Ascending aorta (tissue), 2 donors: ENCODE measurements at places on chromosomes 1 and 21.

- no peak for DNase-seq
Measured at GRCh38 chr1:52769346-52770033, 43.2 kb downstream of the ZYG11B start.

- DNase-seq = no peak
Measured at GRCh38 chr1:3691421-3692204, 39.3 kb downstream of the TP73 start.

- DNase-seq = no peak
Measured at GRCh38 chr1:240126821-240127220, 35.1 kb downstream of the FMN2 start.

GRCh38 chr1:37125295-37125694 lies 91.0 kb upstream of the GRIK3 start:
- no peak for DNase-seq

DNA sequence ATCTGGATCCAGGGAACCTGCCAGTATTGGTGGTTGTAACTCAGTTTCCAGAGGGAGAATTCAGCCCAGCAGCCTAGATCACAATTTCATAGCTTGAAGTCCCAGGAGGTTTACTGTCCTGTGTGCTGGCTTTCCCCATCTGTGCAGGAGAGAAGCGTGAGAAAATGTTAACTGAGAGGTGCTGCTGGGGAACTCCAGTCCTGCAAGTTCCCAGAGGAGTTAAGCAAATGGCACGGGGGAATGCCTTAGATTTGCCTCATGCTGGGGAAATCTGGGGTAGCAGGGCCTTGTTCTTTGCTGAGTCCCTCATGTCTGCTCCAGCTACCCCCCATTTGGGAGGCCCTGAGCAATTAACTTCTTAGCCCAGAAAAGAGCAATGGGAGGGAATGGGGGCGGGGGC lies 25.1 kb upstream of the SLAMF6 start:
- DNase-seq = no peak

DNA sequence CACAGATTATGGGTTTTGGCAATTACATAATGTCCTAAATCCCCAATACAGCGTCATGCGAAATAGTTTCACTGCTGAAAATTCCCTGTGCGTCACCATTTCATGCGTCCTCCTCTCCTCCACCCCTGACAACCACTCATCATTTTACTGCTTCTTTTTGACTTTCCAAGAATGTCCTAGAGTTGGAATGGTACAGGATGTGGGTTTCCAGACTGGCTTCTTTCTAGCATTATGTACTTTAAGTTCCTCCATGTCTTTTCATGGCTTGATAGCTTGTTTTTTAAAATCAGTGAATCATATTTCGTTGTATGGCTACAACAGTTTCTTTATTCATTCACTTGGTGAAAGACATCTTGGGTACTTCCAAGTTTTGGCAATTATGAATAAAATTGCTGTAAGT lies 7.4 kb downstream of the NBPF3 start:
- DNase-seq = no peak

GRCh38 chr1:27356619-27357280 lies 10.0 kb downstream of the MAP3K6 start:
- no peak for DNase-seq

DNA sequence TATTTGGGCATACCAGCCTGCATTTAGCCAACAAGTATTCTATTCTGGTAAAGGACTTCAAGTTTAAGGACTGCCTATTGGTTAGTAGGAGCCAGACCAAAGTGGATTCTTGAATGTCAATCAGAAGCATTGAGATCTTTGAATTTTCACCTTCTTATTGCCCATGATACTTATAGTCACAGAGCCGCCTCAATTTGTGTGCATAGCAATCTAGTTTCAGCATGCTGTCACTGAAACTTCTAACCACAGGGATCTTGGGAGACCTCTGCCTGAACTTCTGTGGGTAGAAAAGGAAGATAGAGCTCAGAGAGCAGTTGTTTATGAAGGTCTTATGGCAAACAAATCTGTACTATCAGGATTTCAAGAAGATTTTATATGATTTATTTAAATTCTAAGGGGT lies 501.4 kb upstream of the USP24 start:
- no peak for DNase-seq

- DNase-seq = no peak
Measured at GRCh38 chr1:191869790-191870312, 288.4 kb upstream of the RGS18 start.

GRCh38 chr1:6134206-6134605 lies 45.9 kb downstream of the CHD5 start:
- no peak for DNase-seq

DNA sequence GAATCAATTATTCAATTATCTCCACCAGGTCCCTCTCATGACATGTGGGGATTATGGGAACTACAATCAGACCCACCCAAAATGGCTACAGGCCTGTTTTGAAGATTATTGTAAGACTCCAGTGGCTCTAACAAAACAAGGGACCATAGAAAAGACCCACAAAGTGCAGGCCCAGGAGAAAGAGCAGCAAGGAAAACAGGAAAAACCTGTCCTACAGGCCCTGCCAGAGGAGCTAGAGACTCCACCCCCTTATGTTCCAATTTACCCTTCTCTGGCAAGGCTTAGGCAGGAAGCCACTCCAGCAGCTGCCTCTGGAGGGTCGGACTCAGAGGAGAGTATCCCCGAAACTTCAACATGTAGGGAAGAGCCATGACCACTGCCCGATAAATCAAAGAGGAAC lies 96.5 kb downstream of the LIPI start:
- no peak for DNase-seq

DNA sequence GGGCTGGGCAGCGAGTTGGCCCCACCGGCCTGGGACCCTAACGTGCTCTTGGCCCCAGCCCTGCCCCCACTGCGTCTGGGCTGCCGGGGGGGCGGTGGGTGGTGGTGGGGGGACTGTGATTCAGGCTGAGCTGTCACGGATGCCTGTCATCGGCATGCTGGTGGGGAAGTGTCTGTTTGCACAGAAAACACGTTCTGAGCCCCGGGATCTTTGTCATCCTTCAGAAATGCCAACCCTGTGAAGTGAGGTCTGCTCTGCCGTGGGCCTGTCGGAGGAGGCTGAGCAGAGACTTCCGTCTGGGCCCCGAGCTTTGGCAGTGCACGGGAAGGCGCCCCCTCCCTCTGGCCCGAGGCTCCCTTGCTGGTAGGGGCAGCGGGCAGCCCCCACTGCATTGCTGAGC lies 24.3 kb upstream of the PLCH2 start:
- DNase-seq = no peak

- no peak for DNase-seq
Measured at GRCh38 chr1:1250786-1251284, 4.3 kb upstream of the C1QTNF12 start.

- DNase-seq = no peak
Measured at GRCh38 chr1:161282991-161283390, 24.4 kb downstream of the PCP4L1 start.

GRCh38 chr1:3650248-3651025 lies 534 bp upstream of the WRAP73 start:
- no peak for DNase-seq

DNA sequence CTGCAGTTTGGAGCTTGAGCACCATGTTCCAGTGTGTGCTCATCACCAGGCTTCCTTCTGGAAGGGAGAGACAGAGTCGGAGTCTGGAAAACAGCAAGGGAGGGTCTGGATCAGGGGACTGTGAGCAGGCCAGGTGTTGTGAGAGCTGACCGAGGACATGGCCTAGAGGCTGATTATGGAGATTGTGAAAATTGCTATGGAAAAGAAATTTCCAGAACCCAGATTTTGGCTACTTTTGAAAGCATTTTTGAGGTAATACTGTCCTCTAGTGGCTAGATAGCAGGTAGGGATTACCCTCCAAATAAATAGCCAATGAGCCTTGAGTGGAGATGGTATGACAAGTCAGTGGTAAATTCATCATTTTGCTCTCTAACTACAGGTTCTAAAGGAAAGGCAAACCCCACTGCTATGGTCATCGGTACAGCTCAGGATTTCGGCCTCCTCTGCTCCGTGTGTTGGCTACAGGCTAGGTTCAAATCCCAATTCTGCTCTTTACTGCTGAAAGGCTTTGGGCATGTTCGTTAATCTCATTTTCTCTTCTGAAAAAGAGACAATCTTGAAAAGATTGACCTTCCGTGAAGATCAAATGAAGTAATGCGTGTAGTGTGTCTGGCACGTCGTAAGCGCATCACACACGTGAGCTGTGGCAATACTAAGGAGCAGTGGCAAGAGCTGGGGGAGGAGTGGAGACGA lies 1.0 kb upstream of the HAO2 start:
- DNase-seq = no peak
